ENCODE measurements at places on chromosomes 2 and 18.

GRCh38 chr2:161044095-161044865 is 115.9 kb upstream of the TANK start:
- no peak for DNase-seq

- no peak for DNase-seq
Observed at GRCh38 chr18:65768120-65768778, 17.4 kb downstream of the CDH7 start.

DNA sequence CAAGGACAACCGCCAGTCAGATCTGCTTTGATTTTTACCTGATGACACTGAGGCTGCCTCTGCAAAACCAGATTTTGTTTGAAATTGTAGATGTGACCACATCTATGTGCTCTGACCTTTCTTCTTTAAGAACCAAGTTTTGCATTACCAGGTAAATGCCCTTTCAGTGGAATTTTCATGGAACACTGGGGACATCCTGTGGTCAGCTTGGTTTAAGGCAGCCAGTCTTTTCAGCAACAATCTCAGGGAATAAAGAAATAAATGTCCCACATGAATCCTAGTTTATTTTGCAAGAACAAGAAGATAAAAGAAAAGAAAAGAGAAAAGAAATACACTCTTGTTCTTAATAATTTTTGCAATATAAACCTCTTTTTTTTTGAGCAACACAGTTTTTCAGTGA is 90.6 kb downstream of the POU3F3 start:
- DNase-seq: no peak

DNA sequence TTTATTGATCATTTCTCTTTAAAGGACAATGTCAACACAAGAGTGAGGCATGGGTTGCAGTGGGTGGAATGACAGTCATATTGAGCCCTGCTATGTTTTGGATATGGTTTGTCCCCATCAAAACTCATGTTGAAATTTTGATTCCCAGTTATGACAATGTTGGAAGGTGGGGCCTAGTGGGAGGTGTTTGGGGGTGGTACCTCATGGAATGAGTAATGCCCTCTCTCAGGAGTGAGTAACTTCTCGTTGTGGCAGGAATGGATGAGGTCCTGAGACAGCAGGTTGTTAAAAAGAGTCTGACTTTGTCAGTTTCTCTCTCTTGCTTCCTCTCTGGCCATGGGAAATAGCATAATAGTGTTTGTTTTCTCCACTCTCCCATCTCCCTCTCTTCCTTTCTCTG is 345.3 kb downstream of the DCC start:
- no peak for DNase-seq

GRCh38 chr2:14626873-14627272 is 5.6 kb upstream of the LRATD1 start:
- DNase-seq: no peak

DNA sequence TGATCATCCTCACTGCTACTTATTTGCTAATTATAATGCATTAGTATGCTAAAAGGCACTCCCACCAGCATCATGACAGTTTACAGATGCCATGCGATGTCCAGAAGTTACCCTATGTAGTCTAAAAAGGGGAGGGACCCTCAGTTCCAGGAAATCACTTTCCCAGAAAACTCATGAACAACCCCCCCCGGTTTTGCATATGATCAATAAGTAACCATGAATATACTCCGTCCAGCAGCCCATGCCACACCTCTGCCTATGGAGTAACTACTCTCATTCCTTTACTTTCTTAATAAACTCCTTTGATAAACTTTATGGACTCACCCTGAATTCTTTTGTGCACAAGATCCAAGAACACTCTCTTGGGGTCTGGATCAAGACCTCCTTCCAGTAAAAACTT is 86.8 kb downstream of the MALT1 start:
- no peak for DNase-seq

DNA sequence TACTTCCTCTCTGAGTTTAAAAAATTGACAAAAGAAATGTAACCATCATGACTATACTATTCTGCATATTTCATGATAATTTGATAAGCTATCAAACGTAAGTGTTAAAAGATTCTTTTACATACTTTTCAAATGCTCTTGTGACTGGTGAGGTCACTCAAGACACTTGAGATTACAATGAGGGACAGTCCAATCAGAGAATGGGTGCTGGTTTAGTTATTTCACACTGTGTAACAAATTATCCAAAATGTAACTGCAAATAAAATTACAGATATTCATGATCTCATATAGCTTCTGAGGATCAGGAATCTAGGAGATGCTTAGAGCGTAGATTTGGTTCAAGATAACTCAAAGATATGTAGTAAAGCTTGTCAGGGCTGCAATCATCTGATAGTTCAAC is 4.4 kb upstream of the GTF2A1L start:
- no peak for DNase-seq

All from left cardiac atrium (tissue), 4 donors.